ENCODE measurements at places on chromosomes 13 and 19.

GRCh38 chr13:99657848-99658260 is 156.6 kb downstream of the TM9SF2 start:
- no peak for DNase-seq

GRCh38 chr19:32131005-32131404 is 214.4 kb upstream of the ZNF507 start:
- DNase-seq, result no peak

DNA sequence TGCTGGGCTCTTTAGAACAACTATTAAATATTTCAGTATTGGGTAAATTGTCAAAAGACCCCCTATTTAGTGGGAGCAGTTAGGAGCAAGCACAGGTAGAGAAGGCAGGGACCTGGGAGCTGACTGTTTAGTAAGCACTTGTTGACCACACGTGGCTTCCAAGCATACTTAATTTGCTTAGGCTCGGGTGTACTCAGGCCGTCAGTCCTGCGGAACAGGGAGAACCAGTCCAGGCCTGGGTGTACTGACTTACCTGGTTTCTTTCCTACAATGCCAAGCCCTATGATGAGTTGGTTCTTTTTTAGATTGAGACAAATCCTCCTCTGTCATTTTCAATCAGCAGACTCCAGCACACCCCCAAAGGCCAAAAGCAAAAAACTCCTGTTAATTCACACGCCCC is 90.0 kb downstream of the WDFY2 start:
- DNase-seq, result peak; percentile 11

GRCh38 chr19:7349231-7349591 is 474 bp downstream of the ARHGEF18 start:
- DNase-seq, result no peak

- no peak for DNase-seq
These were observed 20.3 kb downstream of the INTS6 start for GRCh38 chr13:51432576-51432975.

- DNase-seq, result no peak
These were observed 197.1 kb upstream of the TSHZ3 start for GRCh38 chr19:31546205-31546960.

DNA sequence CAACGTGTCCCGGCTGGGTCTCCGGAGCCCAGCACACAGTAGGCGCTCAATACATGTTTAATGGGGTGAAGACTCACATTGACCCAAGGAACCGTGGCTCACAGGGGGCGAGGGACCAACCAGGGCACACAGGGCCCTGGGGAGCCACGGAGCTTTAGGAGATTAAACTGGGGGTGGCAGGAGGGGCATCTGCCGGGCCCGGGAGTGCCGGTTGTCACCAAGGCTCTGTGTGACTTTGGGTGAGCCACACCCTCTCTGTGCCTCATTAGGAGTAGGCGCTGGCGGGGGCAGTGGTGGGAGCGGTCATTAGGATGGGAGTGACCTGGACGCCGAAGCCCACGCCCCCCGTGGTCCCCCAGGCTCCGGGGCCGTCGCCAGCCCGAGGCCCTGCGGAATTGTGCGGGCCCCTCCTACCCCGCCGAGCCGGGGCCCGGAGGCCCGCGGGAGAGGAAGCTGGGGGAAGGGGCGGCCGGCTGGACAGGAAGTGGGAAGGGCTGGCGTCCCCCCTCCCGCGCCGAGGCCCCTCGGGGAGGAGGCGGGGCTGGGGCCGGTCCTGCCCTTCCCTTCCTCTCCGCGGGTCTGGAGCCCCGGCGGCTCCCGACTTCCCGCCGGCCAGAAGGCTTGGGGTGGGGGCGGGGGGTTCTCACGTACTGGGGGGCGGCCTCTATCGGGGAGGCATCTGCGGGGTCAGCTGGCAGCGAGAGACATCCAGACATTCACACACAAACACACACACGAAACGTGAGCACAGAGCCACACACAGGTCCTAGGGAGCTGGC is 1.8 kb upstream of the SSBP4 start:
- DNase-seq, result no peak

DNA sequence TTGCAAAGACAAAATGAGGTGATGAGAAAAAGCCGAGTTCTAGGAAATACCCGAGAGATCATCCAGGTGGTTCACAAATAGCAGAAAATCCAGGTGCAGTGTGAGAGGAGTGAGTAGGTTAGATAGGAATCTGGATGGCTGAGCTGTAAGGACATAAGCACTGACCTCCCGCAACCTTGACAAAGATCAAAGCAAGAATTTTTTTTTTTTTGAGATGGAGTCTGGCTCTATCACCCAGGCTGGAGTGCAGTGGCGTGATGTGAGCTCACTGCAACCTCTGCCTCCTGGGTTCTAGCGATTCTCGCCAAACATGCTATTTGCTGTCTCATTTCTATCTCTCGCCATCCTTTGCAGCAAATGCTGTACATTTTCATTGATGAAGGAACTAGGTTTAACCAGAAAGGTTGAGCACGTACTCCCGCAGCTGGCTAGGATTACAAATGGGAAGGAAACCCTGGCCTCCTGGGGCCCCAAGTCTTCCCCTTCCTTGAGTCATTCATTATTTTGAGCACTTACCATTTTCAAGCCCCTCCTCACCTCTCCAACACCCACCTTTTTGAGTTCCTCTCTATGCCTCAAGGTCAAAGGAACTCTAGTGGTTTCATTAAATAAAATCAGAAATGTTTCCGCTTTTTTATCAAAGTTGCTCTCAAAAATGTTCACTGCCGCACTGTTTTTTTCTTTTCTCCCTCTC is 38.8 kb downstream of the NLRP12 start:
- DNase-seq, result no peak

- no peak for DNase-seq
These were observed 3.3 kb upstream of the RGL3 start for GRCh38 chr19:11422163-11423065.

DNA sequence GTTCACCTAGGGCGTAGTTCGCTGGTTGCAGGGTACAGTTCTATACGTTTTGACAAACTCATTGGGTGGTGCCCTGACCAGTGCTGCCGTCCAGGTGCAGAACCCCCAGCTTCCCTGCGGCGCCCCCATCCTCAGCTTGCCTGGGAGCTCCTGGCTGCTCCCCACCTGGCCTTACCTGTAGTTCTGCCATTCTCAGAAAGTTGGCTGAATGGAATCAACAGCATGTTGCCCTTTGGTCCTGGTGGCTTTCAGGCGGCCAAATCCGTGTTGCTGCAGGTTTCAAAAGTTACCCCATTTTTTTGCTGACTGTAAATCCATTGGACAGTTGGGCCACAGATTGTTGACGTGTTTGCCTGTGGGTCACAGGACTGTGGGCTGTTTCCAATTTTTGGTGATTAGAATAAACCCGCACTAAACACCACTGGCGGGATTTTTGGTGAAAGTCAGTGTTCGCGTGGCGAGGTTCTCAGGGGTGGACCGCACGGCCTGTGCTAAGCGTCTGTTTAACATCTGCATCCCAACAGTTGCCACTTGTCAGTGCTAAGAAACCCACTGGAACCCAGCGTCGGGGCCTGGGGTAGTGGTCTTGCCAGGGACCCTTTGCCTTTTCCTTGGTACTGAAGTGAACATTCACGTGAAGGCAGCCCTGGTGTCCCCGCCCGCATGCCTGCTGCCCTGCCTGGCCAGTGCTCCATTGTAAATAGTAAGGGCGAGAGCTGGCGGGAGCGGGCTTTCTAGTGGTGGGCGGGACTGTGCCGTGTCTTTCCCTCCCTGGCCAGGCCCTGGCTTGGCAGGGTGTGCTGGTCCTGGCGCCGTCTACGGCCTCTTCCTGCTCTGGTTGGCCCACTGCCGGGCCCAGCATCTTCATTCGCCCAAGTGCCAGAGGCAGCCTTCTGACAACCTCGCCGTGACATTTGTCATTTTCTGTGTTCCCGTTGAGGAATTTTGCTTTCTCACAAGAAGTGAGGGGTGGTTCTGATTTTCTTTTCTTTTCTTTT is 3.3 kb downstream of the DOT1L start:
- DNase-seq, result no peak

DNA sequence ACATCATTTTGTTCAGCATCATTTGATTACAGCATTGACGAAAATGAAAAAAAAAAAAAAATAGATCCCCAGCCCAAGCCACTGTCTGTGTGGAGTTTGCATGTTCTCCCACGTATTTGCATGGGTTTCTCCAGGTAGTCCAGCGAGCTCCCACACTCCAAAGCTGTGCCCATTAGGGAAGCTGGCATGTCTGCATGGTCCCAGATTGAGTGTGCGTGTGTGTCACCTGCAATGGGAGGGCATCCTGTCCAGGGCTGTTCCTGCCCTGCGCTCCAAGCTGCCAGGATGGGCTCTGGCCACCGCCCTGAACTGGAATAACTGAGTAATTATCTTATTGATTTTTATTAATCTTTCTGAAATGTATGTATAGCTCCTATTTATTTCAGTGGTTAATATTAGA is 88.6 kb downstream of the KLF12 start:
- no peak for DNase-seq

GRCh38 chr19:49361438-49362047 is 673 bp downstream of the TEAD2 start:
- DNase-seq, result no peak

DNA sequence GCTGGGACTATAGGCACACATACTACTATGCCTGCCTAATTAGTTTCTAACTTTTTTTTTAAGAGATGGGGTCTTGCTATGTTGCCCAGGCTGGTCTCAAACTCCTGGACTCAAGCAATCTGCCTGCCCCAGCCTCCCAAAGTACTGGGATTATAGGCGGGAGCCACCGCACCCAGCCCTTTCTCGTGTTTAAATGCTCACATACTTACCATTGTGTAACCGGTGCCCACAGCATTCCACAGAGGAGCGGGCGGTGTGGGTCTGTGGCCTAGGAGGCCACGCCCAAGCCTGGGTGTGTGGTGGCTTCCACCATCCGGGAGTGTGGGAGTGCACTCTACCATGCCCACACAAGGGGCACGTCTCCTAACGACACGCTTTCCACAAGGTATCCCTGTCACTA is 7.7 kb downstream of the LMNB2 start:
- no peak for DNase-seq

DNA sequence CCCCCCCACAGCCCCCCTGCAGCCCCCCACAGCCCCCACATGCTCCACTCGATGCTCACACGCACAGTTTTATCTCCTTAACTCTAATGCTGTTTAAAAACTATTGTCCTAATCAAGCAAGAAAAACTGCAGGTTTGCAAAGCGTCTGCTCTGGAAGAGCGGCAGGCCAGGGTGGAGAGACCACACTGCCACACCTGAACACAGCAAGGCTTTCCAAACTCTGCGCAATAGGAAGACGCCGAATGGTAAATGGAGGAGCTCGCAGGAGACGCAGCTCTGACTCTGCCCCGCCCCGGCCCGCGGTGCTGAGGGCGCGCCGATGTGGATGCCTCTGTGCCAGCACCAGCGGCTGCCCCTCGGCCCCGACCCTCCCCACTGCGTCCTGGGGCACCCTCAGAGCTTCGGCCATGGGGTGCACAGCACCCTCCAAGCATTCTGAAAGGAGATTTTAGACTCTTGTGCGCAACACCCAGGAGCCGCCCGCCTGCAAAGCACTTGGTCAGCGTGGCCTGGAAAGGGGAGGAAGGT is 32.4 kb downstream of the RASA3 start:
- DNase-seq, result no peak

DNA sequence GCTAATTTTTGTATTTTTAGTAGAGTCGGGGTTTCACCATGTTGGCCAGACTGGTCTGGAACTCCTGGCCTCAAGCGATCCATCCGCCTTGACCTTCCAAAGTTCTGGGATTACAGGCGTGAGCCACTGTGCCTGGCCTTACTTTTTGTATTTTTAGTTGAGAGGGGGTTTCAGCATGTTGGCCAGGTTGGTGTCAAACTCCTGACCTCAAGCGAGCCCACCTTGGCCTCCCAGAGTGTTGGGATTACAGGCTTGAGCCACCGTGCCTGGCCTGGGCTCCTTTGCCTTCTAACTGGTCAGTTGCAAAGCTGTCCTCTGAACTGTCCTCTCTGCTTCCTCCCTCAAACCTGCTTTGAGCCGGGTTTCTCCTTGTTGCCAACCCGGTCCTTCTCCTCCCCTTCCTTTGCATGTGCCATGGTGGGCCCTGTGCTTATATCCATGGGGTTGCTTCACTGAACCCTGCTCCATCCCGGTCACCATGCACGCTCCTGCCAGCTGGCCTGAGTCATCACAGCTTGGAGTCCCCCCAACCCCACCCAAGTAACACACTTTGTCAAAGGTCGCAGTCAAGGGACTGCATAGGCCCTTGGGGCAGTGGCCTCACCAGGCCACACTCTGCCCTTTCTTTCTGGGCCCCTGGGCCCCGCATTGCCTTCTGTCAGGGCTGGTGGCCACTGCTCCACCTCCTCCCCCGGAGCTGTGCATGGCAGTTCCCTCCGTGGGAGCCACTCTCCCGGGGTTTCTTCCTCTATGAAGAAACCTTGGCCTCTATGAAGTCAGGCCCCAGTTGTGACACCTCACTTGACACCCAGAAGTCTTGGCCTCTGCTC is 21.2 kb downstream of the WTIP start:
- DNase-seq, result no peak

DNA sequence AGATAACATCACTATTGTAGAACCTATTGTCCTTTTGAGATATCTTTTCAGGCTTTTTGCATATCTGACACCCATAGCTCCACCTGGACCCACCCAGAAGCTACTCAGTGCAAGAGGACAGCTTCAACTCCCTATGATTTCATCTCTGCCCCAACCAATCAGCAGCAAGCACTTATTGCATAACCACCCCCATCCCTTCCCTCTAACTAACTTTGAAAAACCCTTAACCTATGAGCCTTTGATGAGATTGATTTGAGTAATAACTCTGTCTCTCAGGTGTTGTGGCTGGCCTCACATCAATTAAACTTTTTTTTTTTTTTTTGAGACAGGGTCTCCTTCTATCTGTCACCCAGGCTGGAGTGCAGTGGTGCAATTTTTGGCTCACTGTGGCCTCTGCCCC is 13.4 kb upstream of the MTRF1 start:
- no peak for DNase-seq

- no peak for DNase-seq
These were observed 9.6 kb upstream of the PRKD2 start for GRCh38 chr19:46726551-46726950.

GRCh38 chr13:51923983-51924539 is 62.3 kb downstream of the CCDC70 start:
- DNase-seq, result no peak

DNA sequence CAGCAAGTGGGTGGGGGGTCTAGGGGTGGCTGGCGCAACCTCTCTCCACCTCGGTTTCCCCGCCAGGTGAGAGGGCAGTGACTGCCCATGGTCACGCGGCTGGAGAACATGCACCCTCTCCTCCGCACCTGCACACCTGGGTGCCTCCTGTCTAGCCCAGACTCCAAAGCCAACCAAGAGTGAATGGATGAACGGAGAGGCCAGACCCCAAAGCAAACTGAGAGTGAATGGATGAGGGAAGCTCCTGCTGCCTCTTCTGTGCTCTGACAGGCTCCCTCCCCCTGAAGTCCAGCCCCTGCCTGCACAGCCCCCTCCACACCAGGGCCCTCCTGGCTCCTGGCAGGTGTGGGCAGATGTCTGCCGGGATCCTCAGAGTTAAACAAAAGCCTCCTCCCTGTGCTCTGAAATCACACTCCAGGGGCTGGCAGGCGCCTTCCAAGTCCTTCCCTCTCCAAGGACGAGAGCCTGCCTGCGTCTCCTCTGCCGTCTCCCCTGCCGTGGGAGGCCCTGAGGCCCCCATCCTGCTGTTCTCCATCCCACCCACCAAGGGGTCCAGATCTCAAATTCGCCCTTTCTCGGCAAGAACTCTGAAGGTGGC is 2.2 kb downstream of the SBNO2 start:
- no peak for DNase-seq

GRCh38 chr19:8320564-8321066 is 560 bp downstream of the NDUFA7 start:
- no peak for DNase-seq

All from NCI-H187 (cell line).